ENCODE measurements at places on chromosomes 7 and 10.
A peak's percentile ranks its signal among the peaks of the same experiment; 100 is the strongest.

DNA sequence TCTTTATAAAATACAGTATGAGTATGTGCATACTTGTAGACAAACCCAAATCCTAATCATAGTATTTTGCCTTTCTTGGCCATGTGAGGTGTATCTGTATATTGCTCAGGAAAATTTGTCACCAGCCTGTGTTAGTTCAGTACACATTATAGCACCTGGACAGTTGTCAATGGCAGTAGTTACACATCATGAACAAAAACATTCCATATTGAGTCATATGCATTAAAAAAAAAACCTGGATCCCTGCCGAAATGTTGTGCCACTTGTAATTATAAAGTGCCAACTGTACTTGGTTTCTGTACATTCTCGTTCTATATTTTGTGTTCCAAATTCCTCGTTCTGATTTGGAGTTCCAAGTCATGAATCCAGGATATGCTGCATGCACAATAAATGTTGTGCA is 410.4 kb downstream of the INHBA start:
- DNase-seq, result no peak

DNA sequence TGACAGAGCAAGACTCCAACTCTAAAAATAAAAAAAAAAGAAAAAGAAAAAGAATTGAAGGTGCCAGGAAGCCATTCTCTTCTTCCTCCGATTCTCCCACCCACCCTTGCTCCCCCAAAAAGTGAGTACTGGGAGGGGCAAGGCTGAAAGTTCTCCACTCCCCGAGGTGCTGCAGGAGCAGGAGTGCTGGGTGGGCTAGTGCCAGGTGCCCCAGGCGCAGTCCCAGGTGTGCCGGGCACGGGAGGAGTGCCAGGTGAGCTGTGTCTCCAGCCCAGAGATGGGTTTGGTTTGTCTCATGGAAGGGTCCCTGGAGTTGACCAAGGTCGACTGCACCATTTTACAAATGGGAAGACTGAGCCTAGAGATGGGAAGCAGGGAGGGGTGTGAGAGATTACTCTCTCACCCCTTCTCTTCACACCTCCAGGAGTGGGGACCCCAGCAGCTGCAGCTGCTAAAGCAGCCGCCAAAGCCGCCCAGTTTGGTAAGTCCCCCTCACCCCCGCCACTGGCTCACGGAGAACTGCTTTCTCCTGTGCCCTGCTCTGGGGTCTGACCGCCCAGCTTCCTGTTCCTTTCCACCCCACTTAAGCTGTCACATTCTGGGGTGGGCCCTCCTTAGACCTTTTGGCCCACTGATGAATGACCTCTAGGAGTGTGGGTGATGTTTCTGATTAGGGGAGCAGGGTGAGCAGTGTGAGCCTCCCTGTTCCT is 26.2 kb upstream of the LIMK1 start:
- no peak for DNase-seq

DNA sequence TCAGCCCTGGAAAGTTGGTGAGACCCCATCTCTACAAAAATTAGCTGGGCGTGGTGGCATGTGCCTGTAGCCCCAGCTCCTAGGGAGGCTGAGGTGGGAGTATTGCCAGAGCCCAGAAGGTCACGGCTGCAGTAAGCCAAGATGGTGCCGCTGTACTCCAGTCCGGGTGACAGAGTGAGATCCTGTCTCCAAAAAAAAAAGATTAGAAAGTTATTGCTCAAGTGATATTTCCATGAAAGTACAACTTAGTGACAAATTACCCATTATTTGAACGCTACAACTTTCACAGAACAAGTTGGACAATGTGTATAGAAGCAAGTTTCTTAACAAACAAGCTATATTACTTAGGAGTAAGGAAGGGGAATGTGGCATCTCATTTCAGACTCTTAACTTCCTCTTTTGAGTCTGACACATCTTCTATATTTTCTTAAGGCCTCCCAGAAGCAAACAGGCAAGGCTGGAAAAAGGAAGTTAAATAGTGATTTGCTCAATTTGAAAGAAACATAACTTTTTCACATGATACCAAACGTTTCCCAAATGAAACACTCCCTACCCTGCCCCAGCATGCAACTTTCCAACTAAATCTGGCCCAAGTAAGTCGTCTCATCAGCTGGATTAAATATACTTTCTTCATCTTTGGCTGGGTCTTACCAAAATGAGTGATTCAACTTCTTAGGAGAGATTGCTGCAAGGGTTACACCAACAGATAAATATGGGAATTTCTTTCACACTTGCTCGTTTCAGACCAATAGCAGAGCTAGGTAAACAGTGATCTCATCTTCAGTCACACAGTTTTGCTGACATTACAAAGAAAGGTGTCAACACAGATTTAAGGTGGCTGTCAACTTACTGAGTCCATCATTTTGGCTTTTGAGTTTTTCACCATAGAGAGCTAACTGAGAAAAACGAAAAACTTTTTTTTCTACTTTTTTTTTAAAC is 66.3 kb upstream of the KLF6 start:
- peak; percentile 68 for DNase-seq

- DNase-seq, result no peak
Measured at GRCh38 chr7:140738280-140738679, 41.8 kb downstream of the NDUFB2 start.

GRCh38 chr10:117967149-117967650 is 79.5 kb downstream of the RAB11FIP2 start:
- peak; percentile 20 for DNase-seq

GRCh38 chr7:128122576-128123290 is 91.5 kb upstream of the LRRC4 start:
- DNase-seq, result no peak

- DNase-seq, result no peak
Measured at GRCh38 chr7:16144361-16144760, 277.0 kb downstream of the CRPPA start.

GRCh38 chr10:49076741-49077521 is 38.4 kb downstream of the VSTM4 start:
- no peak for DNase-seq

GRCh38 chr7:38000272-38000671 is 79.8 kb downstream of the EPDR1 start:
- DNase-seq, result no peak

DNA sequence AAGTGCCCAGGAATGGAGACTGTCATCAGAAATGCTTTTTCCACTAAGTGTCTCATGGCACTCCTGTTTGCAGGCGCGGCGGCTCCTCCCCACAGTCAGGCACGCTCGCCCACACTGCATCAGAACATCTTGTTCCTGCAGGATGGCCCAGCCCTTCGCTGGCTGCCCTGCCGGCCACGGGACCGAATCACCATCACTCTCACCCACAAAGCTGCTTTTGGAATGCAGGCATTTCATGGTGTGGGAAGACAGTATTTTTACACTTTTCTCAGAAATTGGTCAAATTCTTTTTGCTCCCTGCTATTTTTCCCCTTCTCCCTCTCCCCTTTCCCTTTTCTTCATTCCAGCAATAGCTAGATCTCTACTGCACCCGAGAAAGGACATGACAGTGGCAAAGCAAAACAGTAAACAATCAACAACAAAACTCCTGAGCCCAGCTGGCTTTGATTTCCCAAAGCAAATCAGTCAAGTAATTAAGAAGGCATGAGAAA is 176.1 kb upstream of the TNS3 start:
- peak; percentile 96 for DNase-seq

- DNase-seq, result no peak
Measured at GRCh38 chr7:157687845-157688532, 351.2 kb downstream of the DNAJB6 start.

- DNase-seq, result peak; percentile 29
Measured at GRCh38 chr7:133846203-133846945, 280.8 kb upstream of the LRGUK start.

DNA sequence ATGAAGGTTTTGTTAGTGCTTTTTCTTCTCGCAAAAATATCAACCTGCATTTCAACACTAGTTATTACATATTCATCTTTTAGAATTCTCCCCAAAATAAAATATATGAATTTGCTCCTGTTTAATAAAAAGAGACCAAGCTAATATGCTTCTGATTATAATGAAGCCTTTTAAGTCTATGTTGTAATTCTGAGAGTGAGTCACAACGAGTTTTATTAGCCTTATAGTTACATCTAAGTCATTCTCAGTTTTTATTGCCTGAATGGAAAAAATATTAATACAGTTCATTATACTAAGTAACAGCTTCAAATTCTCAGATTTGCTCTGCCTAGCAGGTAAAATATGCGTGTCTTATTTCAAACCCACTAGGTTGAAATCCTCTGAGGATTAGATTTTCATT is 152.4 kb upstream of the CELF2 start:
- DNase-seq, result no peak

- DNase-seq, result no peak
Measured at GRCh38 chr10:93614101-93614825, 1.9 kb downstream of the PDE6C start.

GRCh38 chr7:55463686-55464262 is 98.6 kb downstream of the LANCL2 start:
- DNase-seq, result no peak

All from astrocyte of the hippocampus (primary cell).